ENCODE measurements at places on chromosomes 5 and 9.

DNA sequence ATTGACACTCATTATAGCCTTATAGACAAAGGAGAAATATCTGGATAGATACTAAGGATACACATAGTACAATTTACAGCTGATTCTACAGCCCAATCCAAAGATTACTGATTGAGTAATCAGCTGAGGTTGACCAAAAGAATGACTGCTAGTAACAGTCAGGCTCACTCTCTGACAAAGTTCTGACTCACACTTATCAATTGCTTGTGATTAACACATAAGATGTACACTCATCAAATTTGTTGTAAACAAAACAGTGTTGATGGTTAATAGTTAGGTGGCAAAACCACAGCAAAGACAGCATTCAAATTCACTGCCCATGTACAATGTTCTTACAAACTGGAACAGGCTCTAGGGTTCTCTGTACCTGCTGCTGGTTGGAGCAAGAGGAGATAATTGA lies 422.7 kb downstream of the TLE1 start:
- no peak for DNase-seq

- no peak for DNase-seq
These were observed 9.1 kb upstream of the MGAT1 start for GRCh38 chr5:180811623-180812124.

GRCh38 chr5:172823840-172824362 lies 10.2 kb upstream of the ERGIC1 start:
- DNase-seq = no peak

DNA sequence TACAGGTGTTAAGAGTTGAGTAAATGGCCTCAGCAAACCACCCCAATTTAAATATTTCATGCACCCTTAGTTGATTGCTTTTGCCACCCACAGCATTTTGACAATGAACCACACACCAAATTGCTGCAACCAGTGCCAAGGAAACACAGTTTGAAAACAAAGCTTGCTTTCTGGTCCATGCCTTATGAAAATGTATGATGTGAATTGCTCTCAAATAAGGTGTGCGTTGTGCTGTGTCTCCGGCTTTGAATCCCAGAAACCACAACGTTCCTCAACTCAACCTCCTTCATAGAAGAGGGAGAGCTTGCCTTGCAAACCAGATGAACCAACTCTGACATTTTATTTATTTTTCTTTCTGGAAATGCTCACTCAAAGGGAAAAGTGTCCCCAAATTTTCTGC lies 762.7 kb downstream of the TLE1 start:
- no peak for DNase-seq

DNA sequence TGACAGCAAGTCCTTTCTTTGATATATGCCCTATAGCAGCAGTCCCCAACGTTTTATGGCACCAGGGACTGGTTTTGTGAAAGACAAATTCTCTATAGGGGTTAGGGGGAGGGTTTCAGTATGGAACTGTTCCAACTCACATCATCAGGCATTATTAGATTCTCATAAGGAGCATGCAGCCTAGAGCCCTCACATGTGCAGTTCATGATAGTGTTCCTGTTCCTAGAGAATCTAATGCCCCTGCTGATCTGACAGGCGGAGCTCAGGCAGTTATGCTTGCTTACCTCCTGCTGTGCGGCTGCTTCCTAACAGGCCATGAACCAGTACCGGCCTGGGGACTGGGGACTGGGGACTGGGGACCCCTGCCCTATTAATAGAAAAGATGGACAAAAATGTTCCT lies 2.7 kb upstream of the RAPGEF6 start:
- no peak for DNase-seq

DNA sequence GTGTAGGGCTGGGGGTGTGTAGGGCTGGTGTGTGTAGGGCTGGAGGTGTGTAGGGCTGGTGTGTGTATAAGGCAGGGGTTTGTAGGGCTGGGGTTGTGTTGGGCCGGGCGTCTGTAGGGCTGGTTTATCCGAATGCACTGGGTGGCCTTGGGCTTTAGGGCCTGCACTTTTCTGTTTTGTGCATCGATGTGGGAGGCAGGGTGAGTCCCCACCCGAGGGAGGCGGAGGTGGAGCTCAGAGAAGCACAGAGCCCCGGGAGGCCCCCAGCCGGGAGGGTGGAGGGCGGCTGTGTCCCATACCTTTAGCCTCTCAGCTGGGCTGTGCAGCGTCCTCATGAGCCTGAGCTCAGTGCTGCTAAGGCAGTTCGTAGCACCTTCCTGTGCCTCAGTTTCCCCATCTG lies 13.5 kb downstream of the COL5A1 start:
- DNase-seq = no peak

DNA sequence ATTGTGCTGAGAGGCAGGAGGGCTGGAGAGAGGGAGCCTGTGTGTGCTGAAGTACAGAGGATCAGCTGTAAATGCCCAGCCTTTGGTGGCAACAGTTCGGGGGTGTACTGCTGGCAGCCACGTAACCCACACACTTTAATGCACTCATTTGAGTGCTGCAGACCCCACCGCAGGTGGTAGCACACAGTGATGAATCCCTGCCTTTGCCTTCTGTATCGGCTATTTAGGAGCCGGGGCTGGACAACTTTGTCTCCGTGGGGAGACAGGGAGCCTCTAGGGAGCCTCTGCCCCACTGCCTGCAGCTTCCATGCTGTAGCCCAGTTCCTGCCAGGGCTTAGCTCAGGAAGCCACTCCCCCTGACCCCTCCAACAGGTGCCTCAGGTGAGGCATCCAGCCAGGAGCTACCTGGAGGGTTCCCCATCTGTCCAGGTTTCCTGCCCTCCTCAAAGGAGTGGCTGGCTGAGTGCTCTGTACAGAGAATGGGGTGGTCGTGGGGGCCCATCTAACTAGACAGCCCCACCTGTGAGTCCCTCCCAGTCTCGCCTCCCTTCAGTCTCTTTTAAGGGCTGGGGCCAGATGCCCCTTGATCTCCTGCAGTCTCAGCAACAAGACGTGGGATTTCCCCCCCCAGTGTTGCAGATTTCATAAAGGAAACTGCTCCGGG lies 44.5 kb downstream of the SECISBP2 start:
- DNase-seq = no peak

- DNase-seq = no peak
These were observed 146.2 kb upstream of the RASA1 start for GRCh38 chr5:87121304-87122150.

DNA sequence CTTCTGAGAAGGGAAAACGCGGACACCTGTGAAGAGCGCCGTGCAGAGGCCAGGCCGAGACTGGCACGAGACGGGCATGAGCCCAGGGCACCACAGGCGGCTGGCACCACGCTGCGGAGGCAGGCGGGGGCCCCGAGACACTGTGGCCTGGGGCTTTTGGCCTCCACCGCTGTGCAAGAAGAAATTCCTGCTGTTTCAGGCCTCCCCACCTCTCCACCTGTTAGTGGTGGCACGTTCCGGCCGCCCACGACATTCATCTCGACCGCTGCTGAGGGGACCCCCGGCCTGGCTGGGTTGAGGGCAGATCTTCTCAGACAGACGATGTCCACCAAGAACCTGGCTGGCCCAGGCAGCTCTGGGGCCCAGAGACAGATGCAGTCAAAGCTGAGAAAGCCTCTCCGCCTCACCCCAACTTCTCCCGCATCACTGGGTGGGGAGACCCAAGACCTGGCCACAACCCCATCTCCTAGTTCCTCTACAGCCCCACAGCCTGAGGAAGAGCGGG lies 11.5 kb downstream of the NACC2 start:
- no peak for DNase-seq

GRCh38 chr5:30121043-30121442 lies 1072.4 kb upstream of the CDH6 start:
- DNase-seq = no peak

- no peak for DNase-seq
These were observed 216.1 kb downstream of the MEF2C start for GRCh38 chr5:88666761-88667495.

- DNase-seq = no peak
These were observed 348.1 kb upstream of the SGCD start for GRCh38 chr5:155978850-155979249.

GRCh38 chr9:124913378-124913777 lies 27.5 kb downstream of the GOLGA1 start:
- no peak for DNase-seq

- DNase-seq = no peak
These were observed 25.9 kb downstream of the KIF2A start for GRCh38 chr5:62331921-62332320.

GRCh38 chr5:176373100-176373818 lies 8.0 kb downstream of the ARL10 start:
- DNase-seq = no peak

DNA sequence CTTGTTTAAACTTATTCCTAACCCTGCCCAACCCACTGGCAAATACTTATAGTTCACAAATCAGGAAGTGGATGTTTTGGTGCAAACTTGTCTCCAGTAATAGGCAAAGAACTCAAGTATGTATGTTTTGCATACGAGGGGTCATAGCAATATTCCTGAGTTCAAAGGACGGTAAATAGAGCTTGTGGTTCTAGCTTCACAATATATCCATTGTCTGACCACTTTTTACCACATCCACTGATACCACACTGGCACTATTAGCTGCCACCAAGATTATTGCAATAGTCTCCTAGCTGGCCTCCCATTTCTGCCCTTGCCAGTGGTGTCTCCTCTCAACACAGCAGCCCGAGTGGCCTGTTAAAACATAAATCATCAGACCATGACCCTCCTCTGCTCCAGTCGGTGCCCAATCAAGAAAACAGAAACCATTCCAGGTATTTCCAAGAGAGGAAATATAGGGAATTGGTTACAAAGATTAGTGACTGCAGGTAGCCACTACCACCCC lies 17.0 kb downstream of the GRXCR2 start:
- no peak for DNase-seq

DNA sequence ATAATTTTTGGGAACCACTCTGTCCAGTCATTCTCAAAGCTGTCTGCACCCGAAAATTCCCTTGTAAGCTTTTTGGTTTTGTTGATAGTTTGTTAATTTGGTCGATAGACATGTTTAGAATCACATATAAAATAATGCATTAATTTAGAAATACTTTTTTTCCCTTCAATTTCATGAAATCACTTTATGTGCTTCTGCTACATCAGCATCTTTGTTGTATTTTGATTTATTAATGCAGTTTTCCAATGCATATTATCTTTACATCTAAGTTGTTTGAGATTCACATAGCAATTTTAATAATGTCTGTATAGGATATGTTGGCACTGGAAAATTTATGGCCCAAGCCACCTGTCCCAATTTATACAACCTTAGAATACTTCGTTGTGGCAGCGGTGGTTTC lies 60.6 kb upstream of the SV2C start:
- no peak for DNase-seq

- no peak for DNase-seq
These were observed 100.7 kb upstream of the SPRY4 start for GRCh38 chr5:142425286-142426065.

- no peak for DNase-seq
These were observed 778 bp upstream of the PPP6C start for GRCh38 chr9:125190361-125190801.

DNA sequence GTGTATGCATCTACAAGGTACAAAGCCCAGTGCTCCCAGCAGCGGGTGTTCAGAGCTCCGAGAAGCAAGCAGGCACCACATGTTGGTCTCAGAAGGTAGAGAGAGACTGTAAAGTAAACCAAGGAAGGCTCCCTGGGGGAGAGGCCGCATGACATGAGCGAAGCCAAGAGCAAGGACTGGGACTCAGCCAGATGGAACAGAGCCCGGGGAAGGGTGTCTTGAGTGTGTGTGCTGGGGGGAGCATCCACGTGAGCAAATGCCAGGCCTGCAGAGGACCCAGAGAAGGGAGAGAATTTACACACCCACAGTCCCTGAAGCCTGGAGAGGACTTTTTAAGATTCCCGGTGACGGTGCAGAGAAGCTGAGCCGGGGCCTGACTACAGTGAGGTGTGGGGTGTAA lies 15.2 kb upstream of the KCNIP1 start:
- DNase-seq = no peak

- DNase-seq = no peak
These were observed 1.1 kb downstream of the MVB12B start for GRCh38 chr9:126327714-126328185.

DNA sequence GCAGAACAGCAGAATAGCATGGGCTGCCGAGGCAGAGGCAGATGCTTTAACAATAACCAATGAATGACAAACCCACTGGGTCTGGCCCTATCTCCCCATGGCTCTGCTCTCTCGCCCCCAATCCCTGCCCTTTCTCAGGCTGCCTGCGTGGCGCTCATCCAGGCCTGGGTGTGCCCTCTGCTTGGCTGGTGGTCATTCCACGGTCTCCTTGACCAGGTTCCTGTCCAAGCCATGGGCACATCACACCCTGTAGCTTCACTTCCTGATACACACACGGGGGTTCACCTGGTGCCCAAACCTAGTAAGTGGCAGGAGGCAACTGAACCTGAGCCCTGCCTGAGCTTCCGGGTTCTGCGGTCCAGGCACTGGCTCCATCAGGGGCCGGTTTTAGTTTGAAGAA lies 87.6 kb downstream of the DAP start:
- DNase-seq = no peak

GRCh38 chr9:21831841-21832509 lies 29.5 kb downstream of the MTAP start:
- DNase-seq = no peak

GRCh38 chr9:17402309-17402708 lies 176.6 kb upstream of the SH3GL2 start:
- no peak for DNase-seq

GRCh38 chr5:135317286-135317685 lies 81.7 kb downstream of the MACROH2A1 start:
- no peak for DNase-seq

DNA sequence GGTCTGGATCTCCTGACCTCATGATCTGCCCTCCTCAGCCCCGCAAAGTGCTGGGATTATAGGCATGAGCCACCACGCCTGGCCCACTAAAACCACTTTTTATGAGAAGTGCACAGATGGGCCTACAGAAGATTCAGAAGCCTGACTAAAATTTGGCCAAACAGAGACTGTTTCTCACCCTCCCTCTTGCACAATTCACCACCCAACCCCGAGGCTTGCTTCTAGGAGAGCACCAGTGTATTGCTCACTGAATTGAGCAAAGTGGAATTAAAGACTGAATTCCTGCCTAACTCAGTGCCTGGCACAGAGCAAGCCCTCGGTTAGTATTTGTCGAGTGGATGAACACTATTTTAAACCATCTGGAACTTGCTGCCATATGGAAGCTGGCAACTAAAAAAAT lies 3.4 kb upstream of the DCTN4 start:
- DNase-seq = no peak

- DNase-seq = no peak
These were observed 13.2 kb downstream of the ETF1 start for GRCh38 chr5:138529812-138530211.

GRCh38 chr9:37290366-37290939 lies 132.0 kb upstream of the GRHPR start:
- DNase-seq = no peak

- no peak for DNase-seq
These were observed 19.5 kb upstream of the RANBP6 start for GRCh38 chr9:6034954-6035353.

- DNase-seq = no peak
These were observed 1.4 kb downstream of the FAM53C start for GRCh38 chr5:138339464-138339863.

DNA sequence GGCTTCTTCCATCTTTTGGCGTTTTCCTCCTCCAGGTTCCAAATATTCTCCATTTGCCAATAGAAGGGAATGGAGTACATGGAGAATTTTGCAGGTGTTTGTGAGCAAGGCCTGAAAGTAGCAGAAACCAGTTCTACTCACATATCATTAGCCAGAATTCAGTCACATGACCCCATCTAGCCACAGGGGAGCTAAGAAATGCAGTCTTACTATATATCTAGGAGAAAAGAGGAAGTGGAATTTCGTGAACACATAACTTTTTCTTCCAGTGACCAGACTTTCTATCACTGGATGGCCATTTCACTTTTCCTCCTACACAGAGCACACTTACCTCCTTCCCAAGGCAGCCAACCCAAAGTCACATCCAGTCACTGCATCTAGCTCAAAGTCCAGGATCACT lies 55.1 kb downstream of the LOX start:
- DNase-seq = no peak
